Renal cortex interstitium (tissue), 15 donors: ENCODE measurements at places on chromosomes 6 and 20.

DNA sequence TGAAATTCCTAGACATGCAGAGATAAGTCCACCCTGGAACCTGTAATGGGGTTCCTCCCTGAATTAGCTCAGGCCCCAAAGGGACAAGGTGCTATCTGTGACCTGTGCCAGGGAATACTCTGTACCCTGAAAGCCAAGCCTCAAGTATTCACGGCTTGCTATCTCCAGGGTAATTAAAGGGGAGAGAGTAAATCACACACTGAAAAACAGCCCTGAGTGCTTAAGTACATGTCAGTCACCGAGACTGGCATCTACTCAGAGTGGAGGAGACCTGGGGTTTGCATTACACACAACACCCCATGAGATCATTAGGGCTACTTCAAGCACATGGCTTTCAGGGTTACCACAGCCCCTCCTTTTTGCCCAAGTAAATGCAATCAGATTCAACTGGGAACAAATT, 188.1 kb downstream of the CD83 start:
- no peak for DNase-seq

DNA sequence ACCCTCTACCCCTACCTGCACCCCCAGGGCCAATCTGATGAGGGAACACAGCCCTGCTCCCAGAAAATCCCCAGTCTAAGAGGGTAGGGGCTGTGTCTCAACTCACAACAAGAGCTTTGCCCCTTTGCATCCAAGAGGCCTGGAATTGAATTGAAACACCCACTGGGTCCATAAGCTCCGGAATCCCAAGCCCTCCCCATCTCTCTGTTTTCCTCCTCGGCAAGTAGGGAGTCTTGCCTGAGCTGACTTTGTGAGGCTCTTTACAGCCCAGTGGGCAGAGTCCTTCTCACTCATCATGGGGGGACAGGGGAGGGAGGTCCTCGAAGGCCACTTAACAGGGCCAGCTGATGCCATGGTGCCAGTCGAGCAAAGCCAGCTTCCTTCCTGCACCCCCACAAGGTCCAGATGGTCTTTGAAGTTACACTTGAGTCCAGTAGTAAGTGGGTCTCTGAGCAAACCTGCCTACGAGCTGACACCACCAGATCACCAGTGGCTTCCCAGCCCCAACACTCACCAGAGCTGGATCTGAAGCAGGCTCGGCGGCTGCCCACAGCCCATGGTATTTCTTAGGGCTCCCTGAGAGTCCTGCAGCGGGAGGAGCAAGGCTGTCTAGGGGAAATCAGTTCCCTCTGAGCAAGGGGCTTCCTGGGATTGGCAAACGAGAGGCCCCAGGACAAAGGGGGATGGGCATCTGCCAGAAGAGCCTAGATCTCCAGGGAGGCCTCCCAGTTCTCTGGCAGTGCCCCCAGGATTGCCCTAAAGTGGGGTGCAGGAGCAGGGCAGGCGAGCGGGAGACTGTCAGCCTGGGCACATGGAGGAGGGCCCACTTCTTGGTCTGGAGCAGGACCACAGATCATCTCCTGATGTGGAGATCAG, 144.5 kb downstream of the VEGFA start:
- DNase-seq, result no peak

GRCh38 chr6:41639809-41640371, 1.6 kb downstream of the MDFI start:
- no peak for DNase-seq

GRCh38 chr20:16261733-16262273, 311.4 kb downstream of the KIF16B start:
- DNase-seq, result no peak

DNA sequence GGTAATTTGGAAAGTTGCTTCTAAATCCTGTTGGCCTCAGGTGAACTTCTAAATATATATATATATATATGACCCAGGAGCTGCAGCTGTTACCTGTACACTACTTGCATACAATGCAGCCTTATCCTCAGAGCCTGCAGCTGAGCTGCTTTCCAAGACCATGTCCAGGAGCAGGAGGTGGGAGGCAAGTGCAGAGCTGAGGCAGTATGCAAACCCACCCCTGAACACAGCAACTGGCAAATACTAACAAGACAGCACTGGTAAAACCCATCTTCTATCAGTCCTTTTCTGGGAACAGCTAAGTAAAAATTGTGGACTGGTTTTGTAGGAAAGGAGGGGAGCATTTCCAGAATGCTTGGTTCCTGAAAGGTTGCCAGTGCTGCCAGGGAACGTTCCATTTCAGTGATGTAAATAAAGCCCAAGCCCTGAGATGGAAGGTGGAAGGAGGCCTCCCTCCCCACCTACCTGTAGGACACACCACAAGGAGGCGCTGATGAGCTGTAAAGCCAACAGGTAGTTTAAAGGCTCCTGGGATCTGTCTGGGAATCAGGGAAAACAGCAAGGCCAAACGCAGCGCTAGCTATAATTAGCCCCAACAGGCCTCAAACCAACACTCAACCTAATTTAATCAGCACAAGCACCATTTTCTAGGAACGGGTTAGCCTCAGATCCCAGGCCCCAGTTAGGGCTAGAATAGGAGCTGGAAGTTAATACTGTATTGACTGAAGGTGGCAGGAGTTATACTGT, 93.8 kb upstream of the MAP7 start:
- peak; percentile 87 for DNase-seq

DNA sequence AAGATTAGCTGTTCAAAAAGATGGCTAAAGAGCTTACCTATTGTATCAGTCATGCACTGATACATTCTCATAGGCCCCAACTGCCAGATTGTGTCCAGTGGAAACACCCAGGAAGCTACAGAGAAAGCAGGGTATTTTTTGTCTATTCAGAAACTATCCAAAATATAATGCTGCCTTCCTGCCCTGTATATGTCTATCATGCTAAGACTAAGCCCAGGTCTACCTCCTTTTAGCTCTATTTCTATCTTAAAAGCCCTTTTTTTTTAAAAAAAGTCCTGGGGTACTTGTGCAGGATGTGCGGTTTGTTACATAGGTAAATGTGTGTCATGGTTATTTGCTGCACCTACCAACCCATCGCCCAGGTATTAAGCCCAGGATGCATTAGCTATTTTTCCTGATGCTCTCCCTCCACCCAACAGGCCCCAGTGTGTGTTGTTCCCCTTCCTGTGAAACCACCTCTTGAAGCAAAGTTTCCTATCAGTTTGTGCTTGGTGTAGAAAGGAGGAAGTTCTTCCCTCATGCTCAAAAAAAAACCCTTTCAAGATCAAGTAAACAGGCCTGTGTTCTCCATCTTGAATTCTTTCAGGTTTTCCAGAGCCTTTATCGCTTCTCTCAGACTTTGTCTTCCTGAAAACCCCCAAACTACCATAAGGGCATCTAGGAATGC, 514 bp downstream of the DEFB129 start:
- no peak for DNase-seq

GRCh38 chr6:36094753-36095496, 35.4 kb upstream of the MAPK13 start:
- DNase-seq, result peak; percentile 74

DNA sequence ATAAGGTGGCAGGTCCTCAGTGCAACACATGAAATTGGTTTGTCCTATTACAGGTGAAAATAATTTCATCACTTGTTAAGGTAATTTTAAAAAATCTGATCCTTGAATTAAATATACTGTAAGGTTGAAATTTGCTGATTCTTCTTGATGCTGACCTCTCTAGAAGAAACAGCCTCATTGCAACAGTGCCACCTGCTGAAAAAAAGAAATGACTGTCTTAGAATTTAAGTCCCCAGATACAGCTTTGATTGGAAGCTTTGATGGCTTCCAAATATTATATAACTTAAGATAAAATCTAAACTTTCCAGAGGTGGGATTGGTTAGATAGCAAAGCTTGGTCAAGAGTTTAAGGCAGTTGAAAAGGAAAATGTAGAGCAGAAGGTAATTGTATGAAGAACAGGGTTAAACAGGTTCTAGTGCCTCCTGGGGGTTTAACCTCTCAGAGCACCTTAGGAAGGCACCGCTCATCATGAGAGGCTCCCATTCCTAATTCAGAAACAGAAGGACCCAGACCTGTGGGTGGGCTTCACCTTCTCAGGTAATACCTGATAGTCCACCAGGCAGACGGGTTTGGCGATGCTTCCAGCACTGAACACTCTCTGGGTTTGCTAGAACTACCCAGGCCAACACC, 401.0 kb downstream of the PAX1 start:
- peak; percentile 31 for DNase-seq

DNA sequence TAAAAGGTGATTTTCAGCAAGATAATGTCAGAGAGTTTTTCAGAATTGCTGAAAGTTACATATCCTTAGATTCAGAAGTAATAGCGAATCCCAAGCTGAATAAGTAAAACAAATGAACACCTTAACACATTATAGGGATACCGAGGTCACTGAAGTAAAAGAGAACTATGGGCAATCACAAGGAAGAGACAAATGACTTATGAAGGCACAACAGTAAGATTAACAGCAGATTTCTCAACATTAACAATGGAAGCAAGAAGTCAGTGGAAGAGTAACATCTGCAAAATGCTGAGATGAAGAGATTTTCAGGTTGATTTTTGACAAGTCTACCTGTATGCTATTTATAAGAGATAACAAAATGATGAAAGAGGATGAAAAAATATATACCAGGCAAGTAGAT, 86.1 kb upstream of the EZR start:
- no peak for DNase-seq

DNA sequence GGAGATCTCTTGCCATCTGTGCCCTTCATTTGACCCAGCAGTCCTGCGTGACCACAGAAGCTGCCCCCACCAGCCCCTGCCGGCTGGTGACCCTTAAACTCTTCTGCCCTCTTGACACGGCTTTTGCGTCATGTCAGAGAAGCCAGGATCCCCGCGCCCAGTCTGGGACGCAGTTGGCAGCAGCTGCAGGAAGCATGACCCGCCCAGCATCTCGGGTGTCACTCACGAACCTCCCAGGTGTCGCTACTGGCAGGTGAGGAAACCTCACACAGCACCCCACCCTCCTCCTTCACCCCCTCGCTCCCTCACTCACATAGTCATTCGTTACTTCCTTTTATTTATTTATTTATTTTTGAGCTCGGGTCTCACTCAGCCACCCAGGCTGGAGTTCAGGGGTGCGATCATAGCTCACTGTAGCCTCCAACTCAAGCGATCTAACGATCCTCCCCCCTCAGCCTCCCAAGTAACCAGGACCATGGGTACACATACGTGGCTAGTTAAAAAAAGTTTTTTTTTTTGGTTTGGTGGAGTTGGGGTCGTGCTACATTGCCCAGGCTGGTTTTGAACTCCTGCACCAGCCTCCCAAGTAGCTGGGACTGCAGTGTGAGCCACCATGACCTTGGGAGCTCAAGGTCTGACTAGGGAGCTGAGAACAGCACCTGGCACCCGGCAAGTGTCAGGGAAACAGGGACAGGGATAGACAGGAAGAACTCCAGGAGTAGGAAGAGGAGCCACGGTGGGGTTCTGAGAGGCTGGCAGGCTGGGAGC, 14.1 kb upstream of the SPDEF start:
- DNase-seq, result no peak

- DNase-seq, result no peak
Observed at GRCh38 chr6:79453558-79454042, 83.6 kb downstream of the LCA5 start.

- DNase-seq, result no peak
Observed at GRCh38 chr6:108619431-108620197, 58.9 kb downstream of the FOXO3 start.

DNA sequence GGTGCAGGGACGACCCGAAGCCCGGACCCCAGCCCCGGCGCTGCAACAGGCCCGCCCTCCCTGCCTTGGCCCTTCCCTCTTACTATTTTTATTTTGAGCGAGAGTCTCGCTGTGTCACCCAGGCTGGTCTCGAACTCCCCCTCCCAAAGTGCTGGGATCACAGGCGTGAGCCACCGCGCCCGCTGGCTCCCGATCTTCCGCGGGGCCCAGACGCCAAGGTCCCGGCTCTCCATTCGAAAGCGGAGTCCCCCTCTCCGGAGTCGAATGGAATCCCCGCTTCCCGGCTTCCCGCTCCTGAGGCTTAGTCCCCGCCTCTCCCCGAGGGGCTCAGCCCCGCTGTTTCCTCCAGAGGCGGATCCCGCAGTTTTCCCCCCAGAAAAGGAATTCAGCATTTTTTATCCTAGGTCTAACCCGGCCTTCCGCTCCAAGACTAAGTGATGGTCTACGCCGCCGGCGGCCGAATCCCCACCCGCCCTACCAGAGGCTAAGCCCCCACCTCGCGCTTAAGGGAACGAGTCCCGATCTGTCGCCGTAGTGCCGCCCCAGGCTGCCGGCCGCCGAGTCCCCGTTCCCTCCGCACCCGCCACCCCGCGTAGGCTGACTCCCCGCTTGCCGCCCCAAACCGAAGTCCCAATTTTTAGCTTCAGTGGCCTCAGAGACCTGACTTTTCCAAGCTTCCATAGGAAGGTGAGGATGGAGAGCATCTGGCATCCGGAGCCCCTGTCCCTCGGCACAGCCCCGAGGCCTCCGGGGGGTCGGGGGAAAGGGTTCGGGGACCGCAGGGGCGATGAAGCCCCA, 11.5 kb upstream of the TMC2 start:
- peak; percentile 51 for DNase-seq

GRCh38 chr6:72972579-72972978, 252.7 kb downstream of the KHDC1L start:
- no peak for DNase-seq

GRCh38 chr6:92124200-92124651, 1295.1 kb downstream of the EPHA7 start:
- DNase-seq, result peak; percentile 43

- no peak for DNase-seq
Observed at GRCh38 chr6:47073125-47074110, 31.3 kb upstream of the ADGRF1 start.

- DNase-seq, result no peak
Observed at GRCh38 chr6:41229721-41230120, 1.6 kb downstream of the TREML4 start.

DNA sequence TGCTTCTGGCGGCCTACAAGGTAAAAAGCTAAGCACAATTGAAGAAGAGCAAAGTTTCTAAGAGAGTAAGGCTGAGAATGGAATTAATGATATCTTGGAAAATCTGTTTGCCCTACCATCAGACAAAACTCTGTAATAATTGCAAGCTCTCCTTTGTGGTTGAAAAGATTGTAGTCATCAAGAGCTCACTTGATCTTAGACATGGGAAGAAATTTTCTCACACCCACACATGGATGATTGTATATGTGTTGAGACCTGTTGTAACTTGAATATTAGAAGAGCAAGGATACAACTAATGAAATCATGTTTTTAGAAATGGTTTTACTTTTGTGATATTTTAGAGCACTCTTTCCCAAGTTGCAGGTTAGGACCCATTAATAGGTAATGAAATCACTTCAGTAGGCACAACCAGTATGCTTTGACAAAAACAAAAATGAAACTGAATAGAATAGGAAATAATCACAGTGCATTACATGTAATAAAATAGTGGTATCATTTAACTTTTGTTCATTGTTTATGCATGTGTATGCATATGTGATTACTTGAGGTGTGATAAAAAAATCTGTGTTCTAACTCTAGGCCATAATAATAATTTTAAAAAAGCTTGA, 14.0 kb downstream of the DCBLD1 start:
- no peak for DNase-seq

- no peak for DNase-seq
Observed at GRCh38 chr6:168033791-168034190, 36.3 kb downstream of the KIF25 start.

GRCh38 chr6:71651636-71652035, 234.7 kb upstream of the RIMS1 start:
- DNase-seq, result no peak
